Activated CD4-positive, alpha-beta T cell treated with anti-CD3 and anti-CD28 coated beads, Interleukin-2, amount 10 ng/mL, durations not matched to agents 7 days and 5 days (primary cell): ENCODE measurements at places on chromosomes 6 and 20. TPM values are rescaled to one million over a fixed set of nuclear protein-coding genes. Genes with fewer than 3 reads are reported as not detected.

ADGRF4 gene
- total RNA-seq: not detected

- no peaks in the 10 kb centered on the region for H3K4me1 ChIP-seq
- H3K27ac ChIP-seq: no peak overlapping the region
- peaks cover 37% of the 10 kb centered on the region for H3K27me3 ChIP-seq
These were observed 38.6 kb upstream of the SENP6 start for GRCh38 chr6:75563032-75563431.

DNA sequence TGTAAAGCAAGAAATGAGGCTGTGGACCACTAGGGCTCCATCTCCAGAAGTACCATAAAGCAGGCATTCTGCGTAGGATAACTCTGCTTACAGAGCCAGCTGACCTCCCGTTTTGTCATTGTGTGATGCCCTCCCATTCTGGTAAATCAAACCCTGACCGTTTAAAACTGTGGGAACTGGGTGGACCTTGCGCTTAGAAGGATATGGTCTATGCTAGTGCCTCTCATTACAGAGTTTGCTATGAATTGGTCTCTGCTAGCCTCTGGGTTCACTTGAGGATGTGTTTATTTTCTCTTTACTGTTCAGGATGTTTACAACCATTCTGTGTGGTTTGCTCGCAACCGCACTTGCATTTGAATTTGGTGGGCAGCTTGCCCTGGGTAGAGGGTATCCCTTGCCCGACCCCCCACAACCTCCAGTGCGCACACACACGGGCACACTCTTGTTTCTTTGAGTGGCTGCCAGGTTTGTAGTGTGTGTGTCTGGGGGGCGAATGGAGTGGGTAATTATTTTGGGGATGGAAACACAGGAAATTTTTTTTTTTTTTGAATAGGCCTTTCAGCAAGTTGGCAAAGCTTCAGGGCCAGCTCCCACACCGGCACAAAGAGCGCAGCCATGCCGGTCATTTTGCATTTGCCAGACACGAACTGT, 198.3 kb downstream of the JARID2 start:
- no peak overlapping the region for H3K27ac ChIP-seq
- no peak overlapping the region for H3K4me3 ChIP-seq
- peaks cover 6% of the 10 kb centered on the region for H3K36me3 ChIP-seq
- no peak for DNase-seq
- H3K4me1 ChIP-seq: peaks cover 72% of the 10 kb centered on the region
- H3K27me3 ChIP-seq: no peaks in the 10 kb centered on the region

DNA sequence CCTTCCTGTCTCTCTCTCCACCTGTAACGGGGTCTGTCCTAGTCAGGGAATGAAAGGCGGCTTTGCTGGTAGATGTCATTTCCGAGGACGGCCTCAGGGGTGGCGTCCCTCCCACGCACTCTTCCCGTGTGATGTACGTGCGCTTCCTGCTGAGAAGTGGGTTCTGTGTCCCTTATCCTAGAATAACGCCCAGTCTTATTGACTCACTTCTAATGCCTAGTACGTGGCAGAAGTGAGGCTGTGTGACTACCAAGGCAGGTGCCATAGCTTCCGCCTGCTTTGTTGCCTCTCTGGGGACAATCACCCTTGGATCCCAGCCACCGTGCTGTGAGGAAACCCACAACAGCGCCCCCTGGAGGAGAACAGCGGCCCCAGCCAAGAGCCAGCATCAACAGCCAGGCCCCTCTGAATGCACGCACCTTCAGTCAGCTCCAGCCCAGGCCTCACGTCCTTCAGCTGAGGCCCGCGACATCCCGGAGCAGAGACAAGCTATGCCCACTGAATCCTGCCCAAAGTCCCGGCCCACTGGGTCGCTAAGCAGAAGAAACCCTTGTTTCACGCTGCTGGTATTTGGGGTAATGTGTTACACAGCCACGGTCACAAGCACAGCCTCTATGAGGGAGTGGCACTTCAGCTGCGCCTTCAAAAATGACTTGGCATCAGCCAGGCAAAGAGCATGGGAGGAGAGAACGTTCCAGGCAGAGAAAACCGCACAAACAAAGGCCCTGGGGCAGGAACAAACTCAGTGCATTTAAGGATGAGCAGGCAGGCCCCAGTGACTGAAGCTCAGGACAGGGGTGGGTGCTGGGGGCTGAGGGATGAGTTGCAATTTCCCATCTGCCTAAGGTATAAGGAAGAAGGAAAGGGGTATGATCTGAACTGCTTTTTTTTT, 224.2 kb downstream of the NFATC2 start:
- H3K27ac ChIP-seq: no peak overlapping the region
- H3K4me3 ChIP-seq: no peak overlapping the region
- H3K27me3 ChIP-seq: no peaks in the 10 kb centered on the region
- no peaks in the 10 kb centered on the region for H3K36me3 ChIP-seq
- no peaks in the 10 kb centered on the region for H3K4me1 ChIP-seq

SNAP25 gene
- total RNA-seq: not detected

GRCh38 chr6:39048481-39049399, at the start of gene GLP1R:
TSS of gene GLP1R (plus strand) at chr6:39048781. CDS start at chr6:39048841, 60 bp downstream.
- peak within 1 kb of the TSS; percentile 63 for H3K27ac ChIP-seq
- H3K4me1 ChIP-seq: peaks cover 20% of the 10 kb centered on the region
- H3K36me3 ChIP-seq: no peaks in the 10 kb centered on the region
- peak within 1 kb of the TSS; percentile 25 for H3K4me3 ChIP-seq

GABBR1 gene
- total RNA-seq: 50.5 TPM

- no peak overlapping the region for H3K4me3 ChIP-seq
- peaks cover 18% of the 10 kb centered on the region for H3K4me1 ChIP-seq
- DNase-seq: no peak
- no peak overlapping the region for H3K27ac ChIP-seq
- no peaks in the 10 kb centered on the region for H3K36me3 ChIP-seq
These were observed 8.2 kb upstream of the MTHFD1L start for GRCh38 chr6:150857062-150857944.

DNA sequence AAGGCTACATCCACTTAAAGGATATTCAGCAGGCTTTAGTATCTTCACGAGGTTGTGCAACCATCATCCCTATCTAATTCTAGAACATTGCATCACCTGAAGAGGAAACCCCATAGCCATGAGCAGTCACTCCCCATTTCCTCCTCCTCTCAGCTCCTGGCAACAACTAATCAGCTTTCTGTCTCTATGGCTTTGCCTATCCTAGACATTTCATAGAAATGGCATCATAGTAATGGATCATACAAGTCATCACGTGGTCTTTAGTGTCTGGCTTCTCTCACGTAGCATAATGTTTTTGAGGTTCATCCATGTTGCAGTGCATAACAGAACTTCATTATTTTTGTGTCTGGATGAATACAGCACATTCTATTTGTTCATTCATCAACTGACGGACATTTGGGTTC, 20.5 kb downstream of the SNAI1 start:
- H3K36me3 ChIP-seq: no peaks in the 10 kb centered on the region
- H3K4me3 ChIP-seq: no peak overlapping the region
- H3K27me3 ChIP-seq: no peaks in the 10 kb centered on the region
- H3K4me1 ChIP-seq: peaks cover 27% of the 10 kb centered on the region
- no peak overlapping the region for H3K27ac ChIP-seq

LY6G5C gene
- 2.1 TPM for total RNA-seq

SPATA25 gene
- 0.56 TPM for total RNA-seq

- no peak overlapping the region for H3K27ac ChIP-seq
- no peak overlapping the region for H3K4me3 ChIP-seq
- H3K36me3 ChIP-seq: no peaks in the 10 kb centered on the region
- H3K4me1 ChIP-seq: no peaks in the 10 kb centered on the region
- peaks cover 2% of the 10 kb centered on the region for H3K27me3 ChIP-seq
These were observed 112.7 kb downstream of the FHL5 start for GRCh38 chr6:96675597-96675996.

DNA sequence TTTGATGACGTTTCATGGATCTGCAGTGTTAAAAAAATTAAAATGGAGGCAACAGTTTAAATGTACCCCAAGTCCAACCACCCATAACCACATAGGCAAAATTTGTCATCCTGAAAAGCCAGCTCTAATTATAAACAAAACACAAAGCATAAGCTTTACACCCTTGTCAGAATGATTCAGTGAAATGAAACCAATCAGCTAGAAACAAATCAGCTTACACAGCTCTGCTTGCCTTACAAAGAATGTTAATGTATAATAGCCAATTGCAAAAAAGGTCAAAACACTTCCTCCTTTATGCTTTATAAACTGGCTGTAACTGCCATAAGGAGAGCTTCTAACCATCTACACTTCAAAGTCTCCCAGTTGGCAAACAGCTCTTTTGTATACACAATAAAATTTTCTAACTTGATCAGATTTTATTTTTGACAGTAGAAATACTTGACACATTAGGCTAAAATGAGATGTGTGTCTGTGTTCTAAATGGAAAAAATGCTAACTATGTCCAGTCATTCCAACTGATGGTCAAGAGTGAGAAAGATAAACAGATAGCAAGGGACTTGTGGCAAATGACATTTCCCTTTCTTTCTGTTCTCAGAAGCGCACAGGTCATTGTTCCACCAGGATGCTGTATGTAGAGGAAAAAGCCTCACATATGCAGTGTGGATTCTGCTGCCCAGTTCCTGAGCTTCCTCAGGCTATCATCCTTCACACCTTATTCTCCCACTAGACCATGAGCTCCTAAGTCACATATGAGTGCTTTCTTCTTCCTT, 344.3 kb upstream of the ID4 start:
- no peak overlapping the region for H3K4me3 ChIP-seq
- H3K36me3 ChIP-seq: no peaks in the 10 kb centered on the region
- H3K4me1 ChIP-seq: no peaks in the 10 kb centered on the region
- H3K27ac ChIP-seq: no peak overlapping the region
- no peaks in the 10 kb centered on the region for H3K27me3 ChIP-seq

GRCh38 chr6:122660296-122660695, 50.1 kb downstream of the PKIB start:
- H3K27me3 ChIP-seq: no peaks in the 10 kb centered on the region
- H3K36me3 ChIP-seq: no peaks in the 10 kb centered on the region
- no peak overlapping the region for H3K4me3 ChIP-seq
- DNase-seq: no peak
- no peaks in the 10 kb centered on the region for H3K4me1 ChIP-seq

CALHM4 gene
- total RNA-seq: not detected

NKAPL gene
- not detected for total RNA-seq

TRAPPC3L gene
- total RNA-seq: not detected

GRCh38 chr6:16974704-16975359, 127.0 kb upstream of the STMND1 start:
- H3K4me3 ChIP-seq: no peak overlapping the region
- peaks cover 34% of the 10 kb centered on the region for H3K27me3 ChIP-seq
- no peak for DNase-seq
- H3K36me3 ChIP-seq: no peaks in the 10 kb centered on the region

GRCh38 chr20:48639899-48640298, 187.9 kb downstream of the PREX1 start:
- no peak overlapping the region for H3K27ac ChIP-seq
- peaks cover 13% of the 10 kb centered on the region for H3K4me1 ChIP-seq
- peaks cover 39% of the 10 kb centered on the region for H3K36me3 ChIP-seq
- DNase-seq: no peak
- no peaks in the 10 kb centered on the region for H3K27me3 ChIP-seq

SIRPD gene
- 0.17 TPM for total RNA-seq

- no peaks in the 10 kb centered on the region for H3K36me3 ChIP-seq
- H3K4me1 ChIP-seq: peaks cover 4% of the 10 kb centered on the region
- no peak for DNase-seq
- peaks cover 7% of the 10 kb centered on the region for H3K27me3 ChIP-seq
These were observed 17.4 kb downstream of the ADGRF4 start for GRCh38 chr6:47715782-47716181.

GRCh38 chr6:72826744-72827438, 205.0 kb downstream of the KCNQ5 start:
- H3K4me3 ChIP-seq: no peak overlapping the region
- DNase-seq: no peak
- no peak overlapping the region for H3K27ac ChIP-seq
- no peaks in the 10 kb centered on the region for H3K4me1 ChIP-seq
- no peaks in the 10 kb centered on the region for H3K27me3 ChIP-seq

- H3K4me3 ChIP-seq: no peak overlapping the region
- DNase-seq: no peak
- H3K36me3 ChIP-seq: no peaks in the 10 kb centered on the region
- H3K4me1 ChIP-seq: no peaks in the 10 kb centered on the region
- peaks cover 3% of the 10 kb centered on the region for H3K27me3 ChIP-seq
- H3K27ac ChIP-seq: no peak overlapping the region
These were observed 30.6 kb upstream of the QKI start for GRCh38 chr6:163383912-163384311.

GRCh38 chr20:40104959-40105358, 584.1 kb downstream of the MAFB start:
- H3K4me3 ChIP-seq: no peak overlapping the region
- DNase-seq: no peak
- no peak overlapping the region for H3K27ac ChIP-seq

- H3K4me3 ChIP-seq: peak overlapping the region; percentile 41
- DNase-seq: no peak
- peaks cover 4% of the 10 kb centered on the region for H3K36me3 ChIP-seq
- peak overlapping the region; percentile 52 for H3K27ac ChIP-seq
- H3K4me1 ChIP-seq: peaks cover 49% of the 10 kb centered on the region
- peaks cover 89% of the 10 kb centered on the region for H3K27me3 ChIP-seq
These were observed 5.5 kb downstream of the SLC32A1 start for GRCh38 chr20:38729767-38730166.

- DNase-seq: no peak
- H3K4me1 ChIP-seq: no peaks in the 10 kb centered on the region
- H3K27me3 ChIP-seq: no peaks in the 10 kb centered on the region
- no peak overlapping the region for H3K4me3 ChIP-seq
- no peak overlapping the region for H3K27ac ChIP-seq
These were observed 11.7 kb downstream of the SLC13A3 start for GRCh38 chr20:46639587-46639986.

CLVS2 gene
- not detected for total RNA-seq

TINAG gene
- total RNA-seq: not detected

SEMG1 gene
- not detected for total RNA-seq

GLYATL3 gene
- not detected for total RNA-seq

- DNase-seq: no peak
- H3K27ac ChIP-seq: no peak overlapping the region
- peaks cover 2% of the 10 kb centered on the region for H3K27me3 ChIP-seq
- no peaks in the 10 kb centered on the region for H3K36me3 ChIP-seq
- no peaks in the 10 kb centered on the region for H3K4me1 ChIP-seq
These were observed 345.2 kb upstream of the RSPO3 start for GRCh38 chr6:126773112-126773805.
